Muscle of arm (tissue), 14 donors: ENCODE measurements at places on chromosomes 6 and 20. TPM values are rescaled to one million over a fixed set of nuclear protein-coding genes. Genes with fewer than 3 reads are reported as not detected.
A peak's percentile ranks its signal among the peaks of the same experiment; 100 is the strongest.

DNA sequence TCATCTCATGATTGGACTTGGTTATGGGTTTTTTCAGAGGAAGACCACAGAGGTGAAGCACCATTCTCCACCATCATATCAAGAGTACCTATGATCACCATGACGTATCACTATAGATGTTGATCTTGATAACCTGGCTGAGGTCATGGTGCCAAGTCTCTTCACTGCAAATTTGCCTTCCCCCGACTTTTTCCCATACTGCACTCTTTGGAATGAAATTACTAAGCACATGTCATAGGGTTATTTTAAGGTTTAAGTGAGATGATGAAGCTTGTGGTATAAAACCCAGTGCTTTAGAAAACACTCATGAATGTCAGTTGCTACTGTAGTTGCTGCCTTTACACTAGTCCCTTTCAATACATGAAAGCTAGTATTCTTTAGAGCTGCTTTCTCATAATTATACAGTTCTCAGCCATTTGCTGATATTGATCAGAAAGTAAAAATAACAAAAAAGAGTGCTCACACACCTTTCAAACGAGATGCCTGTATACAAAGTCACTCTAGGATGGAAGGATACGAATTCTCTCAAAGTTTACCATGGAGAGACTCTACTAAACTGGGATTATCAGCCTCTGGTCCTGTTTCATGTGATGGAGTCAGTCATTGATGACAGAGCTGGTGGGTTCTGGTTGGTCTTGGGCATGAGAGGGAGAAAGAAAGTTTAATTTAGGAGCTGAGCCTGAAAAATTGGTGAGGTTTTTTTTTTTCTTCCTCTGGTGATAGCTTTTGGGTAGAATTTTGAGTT lies 228.1 kb downstream of the PRL start:
- DNase-seq, result no peak

GRCh38 chr6:110529355-110529754 lies 52.9 kb upstream of the SLC22A16 start:
- no peak for DNase-seq

HRH3 gene
- 1.6 TPM for polyA plus RNA-seq

GRCh38 chr6:18829272-18829870 lies 442.2 kb downstream of the RNF144B start:
- no peak for DNase-seq

DNA sequence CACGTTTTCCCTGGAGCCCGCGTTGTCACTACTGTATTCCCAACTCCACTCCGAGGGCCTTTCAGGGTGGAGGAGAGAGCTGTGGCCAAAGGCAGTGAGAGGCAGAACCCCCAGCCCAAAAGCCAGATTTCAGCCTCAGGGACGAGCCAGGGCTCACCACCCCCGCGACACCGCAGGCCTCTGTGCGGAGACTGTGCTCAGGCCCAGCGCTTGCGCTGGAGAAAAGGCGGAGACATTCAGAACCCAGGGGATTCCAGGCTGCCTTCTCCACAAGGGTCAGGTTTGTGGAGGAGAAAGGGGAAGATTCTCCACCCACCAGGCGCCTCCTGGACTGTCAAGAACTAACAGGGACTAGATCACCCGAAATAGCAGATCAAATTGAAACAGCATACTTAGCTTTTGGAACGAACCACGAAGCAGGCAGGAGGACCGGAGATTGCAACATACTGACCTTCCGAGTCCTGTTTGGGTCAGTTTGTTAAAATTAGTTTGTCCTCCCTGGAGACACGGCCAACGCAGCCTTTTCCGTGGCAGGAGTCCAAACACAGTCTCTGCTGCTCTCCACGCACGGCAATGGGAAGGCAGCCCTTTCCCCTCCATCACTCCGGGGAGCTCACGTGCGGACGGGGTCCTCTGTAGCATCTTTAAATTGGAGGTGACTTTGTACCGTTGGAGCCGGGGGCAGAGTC lies 14.4 kb downstream of the DLL1 start:
- no peak for DNase-seq

COL10A1 gene
- polyA plus RNA-seq, result not detected

DNA sequence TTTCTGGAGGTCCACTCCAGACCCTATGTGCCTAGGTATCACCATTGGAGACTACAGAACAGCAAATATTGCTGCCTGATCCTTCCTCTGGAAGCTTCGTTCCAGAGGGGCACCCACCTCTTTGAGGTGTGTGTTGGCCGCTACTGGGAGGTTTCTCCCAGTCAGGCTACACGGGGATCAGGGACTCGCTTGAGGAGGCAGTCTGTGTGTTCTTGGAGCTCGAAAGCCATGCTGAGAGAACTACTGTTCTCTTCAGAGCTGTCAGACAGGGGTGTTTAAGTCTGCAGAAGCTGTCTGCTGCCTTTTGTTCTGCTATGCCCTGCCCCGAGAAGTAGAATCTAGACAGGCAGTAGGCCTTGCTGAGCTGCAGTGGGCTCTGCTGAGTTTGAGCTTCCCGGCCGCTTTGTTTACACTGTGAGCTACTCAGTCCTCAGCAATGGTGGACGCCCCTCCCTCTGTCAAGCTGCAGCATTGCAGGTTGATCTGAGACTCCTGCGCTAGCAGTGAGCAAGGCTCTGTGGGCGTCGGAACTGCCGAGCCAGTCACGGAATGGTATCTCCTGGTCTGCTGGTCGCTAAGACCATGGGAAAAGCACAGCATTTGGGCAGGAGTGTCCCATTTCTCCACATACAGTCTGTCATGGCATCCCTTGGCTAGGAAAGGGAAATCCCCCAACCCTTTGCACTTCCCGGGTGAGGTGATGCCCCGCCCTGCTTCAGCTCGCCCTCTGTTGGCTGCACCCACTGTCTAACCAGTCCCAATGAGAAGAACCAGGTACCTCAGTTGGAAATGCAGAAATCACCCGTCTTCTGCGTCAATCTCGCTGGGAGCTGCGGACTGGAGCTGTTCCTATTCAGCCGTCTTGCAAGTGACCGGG lies 32.5 kb upstream of the ASCC3 start:
- DNase-seq, result no peak

DNA sequence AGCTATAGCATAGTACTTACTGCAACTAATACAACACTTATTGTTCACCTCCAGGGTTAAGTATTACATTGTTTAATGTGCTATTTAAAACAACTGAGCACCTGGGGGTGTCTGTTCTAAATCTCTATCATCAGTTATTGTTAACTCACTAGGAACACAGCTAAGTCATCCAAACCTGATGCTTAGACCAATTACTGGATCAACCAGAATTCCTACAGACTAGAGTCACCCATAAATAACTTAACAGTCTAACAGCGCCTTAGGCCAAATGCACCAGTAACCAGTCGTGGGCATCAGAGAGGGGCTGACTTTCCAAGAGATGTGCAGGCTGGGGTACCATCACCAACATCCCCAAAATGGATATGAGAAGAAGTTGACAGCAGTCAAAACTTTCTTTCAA lies 110.7 kb downstream of the ADTRP start:
- DNase-seq, result no peak

DNA sequence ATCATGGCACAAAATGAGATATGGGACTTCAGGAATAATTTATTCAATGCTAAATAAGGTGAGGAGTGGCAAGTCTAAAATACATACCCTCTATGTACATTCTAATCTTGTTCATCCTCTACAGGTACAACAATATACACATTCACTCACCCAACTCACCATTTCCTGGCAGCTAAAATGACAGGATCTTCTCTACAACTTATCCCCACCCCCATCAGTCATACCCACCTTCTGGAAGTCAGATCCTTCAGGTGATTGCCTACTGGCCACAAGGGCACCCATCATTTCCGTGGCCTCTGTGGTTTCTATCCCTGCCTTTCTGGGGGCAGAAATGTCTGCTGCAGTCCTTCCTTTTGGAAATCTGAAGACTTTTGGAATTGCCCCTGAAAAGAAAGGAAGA lies 22.8 kb upstream of the CRIP3 start:
- no peak for DNase-seq

- DNase-seq, result no peak
Observed at GRCh38 chr6:15997586-15998388, 131.1 kb upstream of the MYLIP start.

DNA sequence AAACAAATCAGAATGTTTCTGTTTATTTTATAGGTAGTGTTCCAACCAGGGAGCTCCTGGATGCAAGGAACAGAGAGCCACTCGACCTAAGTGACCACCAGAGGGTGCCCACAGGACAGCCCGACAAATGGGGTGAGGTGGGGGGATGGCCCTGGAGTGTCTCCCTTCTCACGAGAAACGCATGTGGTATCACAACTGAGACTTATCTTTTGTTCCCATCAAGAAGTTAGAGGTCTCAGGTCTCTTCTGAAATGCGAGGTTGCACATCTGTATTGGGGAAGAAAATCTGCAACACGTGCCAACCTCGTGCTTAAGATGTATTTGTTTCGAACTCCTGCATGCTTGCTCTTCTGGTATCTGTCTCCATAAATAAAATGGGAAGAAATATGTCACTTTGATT lies 104.0 kb downstream of the ISM1 start:
- no peak for DNase-seq

ID4 gene
- 10.5 TPM for polyA plus RNA-seq

SHLD1 gene
- 7.2 TPM for polyA plus RNA-seq

GRCh38 chr20:1002682-1003561 lies 811 bp upstream of the RSPO4 start:
- no peak for DNase-seq

GRCh38 chr6:159815410-159815809 lies 15.3 kb downstream of the PNLDC1 start:
- DNase-seq, result no peak

GRCh38 chr6:152161501-152161900 lies 354.0 kb downstream of the ESR1 start:
- no peak for DNase-seq

TMC2 gene
- polyA plus RNA-seq, result 0.09 TPM

PSMB8 gene
- polyA plus RNA-seq, result not detected

DNA sequence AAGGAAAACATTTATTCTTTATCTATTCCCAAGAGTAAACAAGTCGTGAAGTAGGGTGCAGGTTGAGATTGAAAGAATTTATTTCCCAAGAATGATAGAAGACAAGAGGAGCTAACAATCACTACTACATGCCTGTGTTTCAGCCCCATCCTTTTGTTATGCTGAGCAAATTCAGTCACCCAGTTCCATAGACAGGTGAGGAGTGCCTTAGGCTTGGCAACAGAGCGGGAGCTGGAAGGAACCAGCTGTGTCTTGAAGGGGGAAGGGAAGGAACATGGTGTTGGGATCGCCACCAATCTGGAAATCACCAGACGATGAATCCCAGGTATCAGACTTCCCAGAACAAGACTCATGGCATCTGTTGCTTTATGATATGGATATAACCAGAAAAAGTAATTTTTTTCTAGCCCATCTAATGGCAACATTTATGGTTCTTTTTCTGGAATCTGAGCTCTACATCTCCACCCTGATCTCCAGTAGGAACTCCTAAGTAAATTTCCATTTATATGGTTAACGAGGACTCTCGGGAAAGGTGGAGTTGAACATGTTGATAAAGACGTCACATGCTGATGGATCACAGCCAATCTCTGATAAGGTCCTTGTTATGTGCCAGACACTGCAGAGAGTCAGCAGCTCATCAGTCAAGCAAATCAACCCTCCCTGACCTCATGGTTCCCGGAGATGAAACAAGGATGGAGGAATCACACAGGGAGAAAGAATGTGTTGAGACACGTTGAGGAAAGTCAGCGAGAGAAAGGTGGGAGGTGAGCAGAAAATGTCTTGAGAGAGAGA lies 344.9 kb downstream of the SMOC2 start:
- no peak for DNase-seq

GRCh38 chr6:26224940-26225847 lies 138.0 kb downstream of the HFE start:
- DNase-seq, result peak; percentile 92

DNA sequence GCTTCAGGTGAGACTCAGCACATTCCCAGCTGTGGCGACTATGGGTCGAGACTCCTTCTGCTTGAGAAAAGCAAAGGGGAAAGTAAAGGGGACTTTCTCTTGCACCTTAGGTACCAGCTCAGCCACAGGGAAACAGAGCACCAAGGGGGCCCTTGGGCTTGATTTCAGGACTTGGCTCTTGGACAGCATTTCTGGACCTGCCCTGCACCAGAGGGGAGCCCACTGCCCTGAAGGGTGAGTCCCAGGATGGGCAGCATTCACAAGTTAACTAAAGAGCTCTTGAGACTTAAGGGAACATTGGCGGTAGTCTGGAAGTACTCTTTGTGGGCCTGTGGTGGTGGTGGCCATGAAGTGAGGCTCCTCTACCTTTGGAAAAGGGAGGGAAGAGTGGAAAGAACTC lies 50.3 kb upstream of the RCAN2 start:
- no peak for DNase-seq

DNA sequence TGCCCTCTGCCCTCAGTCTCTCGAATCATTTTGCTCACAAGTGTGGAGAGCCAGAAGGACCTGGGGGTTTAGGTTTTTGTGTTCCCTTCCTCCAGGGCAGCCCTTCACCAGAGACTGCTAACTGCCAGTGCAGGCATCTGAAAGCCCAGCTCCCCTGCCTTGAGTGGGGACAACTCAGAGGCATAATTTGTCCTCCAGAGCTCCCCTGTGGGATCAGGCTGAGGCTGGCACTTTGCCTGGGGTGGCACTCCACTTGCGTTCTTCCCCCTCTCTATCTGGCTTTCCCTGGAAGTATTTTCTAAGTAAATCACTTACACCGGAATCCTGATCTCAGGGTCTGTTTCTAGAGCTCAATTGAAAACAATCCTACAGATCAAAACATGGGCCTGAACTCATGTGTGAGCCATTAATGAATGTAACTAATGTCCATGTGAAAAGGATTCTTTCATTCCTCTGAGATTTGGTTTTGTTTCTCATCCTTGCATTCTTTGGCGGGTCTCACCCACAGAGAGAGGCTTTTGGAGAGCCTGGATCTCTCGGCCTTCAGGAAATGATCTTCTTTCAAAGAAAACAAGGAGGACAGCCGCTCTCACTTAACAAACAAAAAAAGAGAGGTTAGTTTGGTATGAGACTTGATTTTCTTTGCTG lies 125.7 kb upstream of the RIPOR2 start:
- DNase-seq, result no peak

- DNase-seq, result no peak
Observed at GRCh38 chr6:28506807-28507475, 8.7 kb downstream of the GPX6 start.

HSPA1L gene
- polyA plus RNA-seq, result not detected

DNA sequence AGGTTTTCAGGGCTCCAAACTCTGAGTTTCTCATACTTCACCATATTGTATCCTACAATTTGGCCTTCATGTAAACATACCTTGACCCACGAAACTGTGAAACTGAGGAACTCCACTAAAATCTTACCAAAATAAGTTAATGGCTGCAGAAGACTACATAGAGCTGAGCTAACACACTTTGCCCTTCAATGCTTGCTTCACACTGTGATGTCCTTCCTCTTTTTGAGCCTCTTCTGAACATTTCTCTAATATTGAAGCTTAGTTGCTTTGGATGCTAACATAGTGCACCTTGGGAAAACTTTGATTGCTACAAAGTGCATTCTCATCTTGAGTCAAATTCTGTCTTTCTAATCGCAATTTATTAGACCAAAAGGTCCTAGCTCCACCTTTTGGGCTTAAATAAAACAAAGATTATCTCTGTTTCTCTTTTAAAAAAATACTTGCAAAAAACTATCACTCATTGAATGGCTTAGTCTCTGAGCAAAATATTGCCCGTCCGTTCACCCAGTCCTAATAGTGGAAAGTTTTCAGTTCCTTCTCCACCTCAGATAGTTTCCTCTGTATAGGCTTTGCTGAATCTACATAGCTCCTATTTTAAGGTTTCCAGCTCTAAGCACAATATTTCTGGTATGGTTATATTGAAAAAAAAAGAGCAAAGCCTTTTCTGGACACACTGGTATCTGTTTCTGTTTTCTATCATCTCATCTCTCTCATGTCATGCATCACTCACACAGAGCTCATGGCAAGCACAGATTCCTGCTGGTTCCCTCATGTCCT lies 494.6 kb downstream of the RFPL4B start:
- no peak for DNase-seq

ACTL10 gene
- 0.30 TPM for polyA plus RNA-seq
